T-helper 1 cell (primary cell): ENCODE measurements at places on chromosomes 3 and 15.

- no peak for DNase-seq
Observed at GRCh38 chr3:138877226-138877625, 42.5 kb upstream of the PIK3CB start.

DNA sequence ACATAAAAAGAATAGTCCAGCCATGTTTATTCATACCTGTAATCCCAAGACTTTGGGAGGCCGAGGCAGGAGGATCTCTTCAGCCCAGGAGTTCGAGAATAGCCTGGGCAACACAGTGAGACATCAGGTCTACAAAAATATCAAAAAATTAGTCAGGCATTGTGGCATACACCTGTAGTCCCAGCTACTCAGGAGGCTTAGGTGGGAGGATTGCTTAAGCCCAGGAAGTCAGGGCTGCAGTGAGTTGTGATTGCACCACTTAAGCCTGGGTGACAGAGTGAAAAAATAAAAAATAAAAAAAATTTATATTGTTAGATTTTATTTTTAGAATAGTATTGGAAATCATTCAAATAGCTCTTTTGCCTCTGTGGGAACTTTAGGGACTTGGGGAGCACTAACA is 12.8 kb upstream of the TM4SF1 start:
- no peak for DNase-seq

DNA sequence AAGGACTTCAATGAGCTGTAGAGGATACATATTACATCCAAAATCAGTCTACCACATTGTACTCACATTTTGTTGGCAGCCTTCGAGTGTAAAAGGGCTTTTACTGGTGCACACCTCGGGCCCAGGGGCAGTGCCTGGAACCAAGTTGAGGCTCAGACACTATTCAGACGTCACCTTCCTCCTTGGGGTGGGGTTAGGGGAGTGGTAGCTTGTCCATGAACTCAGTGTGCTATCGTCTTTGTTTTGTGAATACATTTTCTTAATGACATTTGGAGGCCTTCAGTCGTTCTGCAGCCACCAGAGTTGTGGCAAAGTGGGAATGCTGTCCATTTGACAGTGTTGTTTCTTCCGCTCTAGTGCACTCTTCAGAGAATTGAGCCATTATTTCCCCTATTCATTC is 114.2 kb downstream of the PGPEP1L start:
- DNase-seq, result no peak

DNA sequence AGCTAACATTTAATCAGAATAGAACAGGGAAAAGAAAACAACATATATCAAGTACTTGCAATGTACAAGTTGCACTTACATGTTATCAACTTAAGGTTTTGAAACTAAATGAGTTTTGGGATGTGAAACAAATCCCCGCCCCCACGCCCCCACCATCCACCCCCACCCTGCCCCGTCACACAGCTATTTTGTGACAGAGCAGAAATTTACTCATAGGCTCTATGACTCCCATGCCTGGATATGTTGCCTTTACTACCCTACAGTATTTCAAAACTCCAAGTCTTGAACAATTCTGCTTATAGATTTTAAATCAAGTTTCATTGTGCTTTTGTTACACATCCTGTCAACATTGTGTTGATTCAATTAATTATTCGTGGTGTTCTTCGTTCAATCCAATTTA is 18.1 kb upstream of the IL1RAP start:
- DNase-seq, result no peak

DNA sequence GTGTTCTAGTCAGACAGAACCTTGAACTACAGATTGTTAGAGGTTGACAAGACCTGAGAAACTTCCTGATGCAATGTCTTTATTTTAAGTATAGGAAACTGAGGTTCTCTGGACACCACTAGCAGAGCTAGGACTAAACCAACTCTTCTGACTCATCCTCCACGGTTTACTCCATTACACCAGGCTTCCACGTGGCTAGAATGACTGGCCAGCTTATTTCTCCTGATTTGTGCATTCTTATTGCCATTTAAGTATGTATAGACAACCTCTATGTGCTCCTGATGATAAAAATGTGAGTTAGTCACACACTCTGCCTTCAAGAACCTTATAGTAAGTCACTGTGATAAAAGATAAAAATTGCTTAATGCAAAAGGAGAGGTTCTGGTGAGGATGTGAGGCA is 182.7 kb downstream of the MEX3B start:
- no peak for DNase-seq

GRCh38 chr3:141243271-141243707 is 11.7 kb downstream of the PXYLP1 start:
- peak; percentile 54 for DNase-seq

- no peak for DNase-seq
Observed at GRCh38 chr3:146050691-146051090, 110.3 kb downstream of the PLOD2 start.

DNA sequence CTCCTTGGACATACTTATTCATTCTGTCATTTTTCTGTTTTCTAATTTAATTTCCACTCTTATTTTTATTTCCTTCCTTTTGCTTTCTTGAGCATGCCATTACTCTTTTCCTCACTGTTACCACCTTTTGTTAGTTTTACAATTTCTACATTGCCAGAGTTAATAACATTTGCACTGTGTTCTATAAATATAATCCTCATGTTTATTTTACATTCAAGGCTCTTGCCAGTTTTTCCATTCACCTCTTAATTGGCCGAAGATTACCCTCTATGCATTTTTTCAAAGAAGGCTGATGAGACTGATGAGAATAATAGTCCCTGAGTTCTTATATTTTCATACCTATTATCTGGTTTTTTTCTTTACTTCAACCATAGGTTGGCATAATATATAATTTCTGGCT is 10.5 kb downstream of the BTD start:
- no peak for DNase-seq

- DNase-seq, result no peak
Observed at GRCh38 chr15:94638183-94638582, 406.8 kb downstream of the MCTP2 start.

DNA sequence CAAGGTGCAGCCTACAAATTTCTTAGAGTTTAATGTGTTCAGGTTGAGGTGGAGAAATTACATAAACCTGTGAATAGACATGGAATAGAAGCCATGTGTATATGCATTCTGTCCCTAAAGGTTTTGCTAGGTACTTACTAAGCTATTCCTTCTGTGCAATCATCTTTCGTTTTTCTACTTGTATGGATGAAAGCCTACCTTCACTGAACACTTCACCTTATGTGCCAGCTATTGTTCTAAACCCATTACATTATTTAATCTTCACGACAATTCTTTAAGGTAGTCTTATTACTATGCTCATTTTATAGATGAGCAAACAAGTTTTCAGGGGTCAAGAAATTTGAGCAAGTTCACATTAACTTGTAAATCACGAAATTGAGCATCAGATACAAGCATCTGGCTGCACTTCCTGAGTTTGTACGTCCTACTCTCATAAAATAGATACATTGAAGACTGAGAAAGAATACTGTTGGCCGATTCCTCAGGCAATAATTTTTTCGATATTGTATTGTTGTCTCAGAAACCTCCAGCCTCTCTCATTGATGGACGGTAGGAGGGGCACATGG is 635 bp upstream of the RCN2 start:
- DNase-seq, result no peak

DNA sequence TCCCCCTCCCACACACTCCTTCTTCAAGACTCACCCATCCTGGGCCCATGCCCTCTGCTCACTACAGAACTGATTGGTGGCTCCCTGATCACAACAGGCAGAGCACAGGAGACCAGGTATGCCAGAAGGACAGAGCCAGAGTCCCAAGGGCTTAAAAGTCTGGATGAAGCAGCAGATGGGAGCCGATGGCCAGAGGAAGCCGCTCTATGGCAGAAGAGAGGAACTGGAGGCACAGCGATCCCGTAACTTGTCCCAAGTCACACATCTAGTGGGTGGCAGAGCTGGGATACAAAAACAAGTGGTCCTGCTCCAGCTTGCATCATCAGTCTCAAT is 20.7 kb downstream of the ITGA11 start:
- DNase-seq, result no peak

- DNase-seq, result no peak
Observed at GRCh38 chr3:21020681-21021080, 730.3 kb downstream of the ZNF385D start.

GRCh38 chr15:47987461-47987860 is 133.3 kb upstream of the SLC24A5 start:
- no peak for DNase-seq

- no peak for DNase-seq
Observed at GRCh38 chr3:161217496-161217895, 3.6 kb upstream of the NMD3 start.

GRCh38 chr3:15601046-15601398 is 347 bp downstream of the HACL1 start:
- no peak for DNase-seq

- no peak for DNase-seq
Observed at GRCh38 chr15:67945951-67946700, 106.3 kb upstream of the RNU6-1 start.

GRCh38 chr3:126872701-126873342 is 110.1 kb upstream of the PLXNA1 start:
- no peak for DNase-seq

DNA sequence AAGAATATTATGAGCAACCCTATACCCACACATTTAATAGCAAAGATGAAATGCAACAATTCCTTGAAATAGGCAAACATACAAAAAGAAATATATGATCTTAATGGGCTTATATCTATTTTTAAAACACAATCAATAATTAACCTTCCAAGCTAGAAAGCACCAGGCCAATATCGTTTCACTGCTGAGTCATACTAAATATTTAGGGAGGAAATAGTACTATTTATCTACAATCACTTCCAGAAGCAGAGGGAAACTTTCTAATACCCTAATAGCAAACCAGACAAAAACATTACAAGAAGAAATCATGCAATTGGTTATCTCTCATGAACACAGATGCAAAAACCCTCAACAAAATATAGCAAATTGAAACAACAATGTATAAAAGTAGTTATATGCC is 207.8 kb downstream of the MTHFS start:
- DNase-seq, result no peak

DNA sequence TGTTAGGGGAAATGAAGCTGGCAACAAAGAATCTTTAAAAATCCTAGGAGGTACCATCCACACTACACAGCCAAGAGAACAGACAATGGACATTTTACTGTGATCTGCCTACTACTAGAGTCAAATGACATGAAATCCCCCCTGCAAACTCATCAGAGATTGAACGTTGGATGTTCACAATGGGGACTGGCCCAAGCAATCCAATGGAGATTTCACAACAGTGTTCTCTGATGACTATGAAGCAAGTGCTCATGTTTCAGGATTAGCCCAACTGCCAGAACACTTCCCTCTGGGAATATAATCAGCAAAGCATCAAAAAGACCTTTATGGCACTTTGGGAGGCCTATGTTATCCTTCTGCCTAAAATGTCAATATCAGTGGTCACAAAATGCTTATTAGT is 97.8 kb downstream of the IGSF11 start:
- DNase-seq, result no peak
